ENCODE measurements at places on chromosomes 1 and 21.
A peak's percentile ranks its signal among the peaks of the same experiment; 100 is the strongest.

- DNase-seq = no peak
These were observed 1.9 kb downstream of the RIMS3 start for GRCh38 chr1:40663324-40664166.

DNA sequence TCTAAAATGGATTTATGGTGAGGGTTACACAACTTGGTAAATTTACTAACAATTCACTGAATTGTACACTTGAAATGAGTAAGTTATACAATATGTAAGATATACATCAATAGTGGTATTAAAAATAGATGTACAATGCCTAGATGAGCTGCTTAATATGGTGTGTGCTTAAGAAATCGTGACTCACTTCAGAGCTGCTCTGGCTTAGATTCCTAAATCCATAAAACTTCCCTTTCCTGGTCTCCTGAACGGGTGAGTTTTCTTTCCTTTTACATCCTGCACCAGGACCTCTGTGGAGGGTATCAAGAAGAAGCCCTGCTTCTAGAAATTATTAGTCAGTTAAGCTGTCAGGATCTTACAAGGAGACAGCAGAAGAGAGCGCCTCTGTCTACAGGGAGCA is 30.4 kb downstream of the H3-3A start:
- DNase-seq = no peak

DNA sequence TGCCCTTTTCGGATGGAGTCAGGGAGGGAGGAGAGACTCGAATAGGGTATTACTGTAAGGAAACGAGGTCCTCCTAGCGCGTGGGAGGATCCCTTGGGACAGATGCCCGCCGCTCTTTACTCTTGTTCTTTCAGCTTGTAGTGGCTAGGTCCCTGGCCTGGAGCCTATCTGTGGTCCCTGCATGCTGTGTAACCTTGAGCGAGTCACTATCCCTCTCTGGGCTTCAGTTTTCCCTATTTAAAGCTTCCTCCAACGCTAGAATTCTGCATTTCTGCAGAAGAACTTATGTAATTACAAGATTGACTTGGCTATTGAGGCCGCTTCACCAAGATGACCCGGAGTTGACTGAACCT is 744 bp downstream of the MIER1 start:
- no peak for DNase-seq

DNA sequence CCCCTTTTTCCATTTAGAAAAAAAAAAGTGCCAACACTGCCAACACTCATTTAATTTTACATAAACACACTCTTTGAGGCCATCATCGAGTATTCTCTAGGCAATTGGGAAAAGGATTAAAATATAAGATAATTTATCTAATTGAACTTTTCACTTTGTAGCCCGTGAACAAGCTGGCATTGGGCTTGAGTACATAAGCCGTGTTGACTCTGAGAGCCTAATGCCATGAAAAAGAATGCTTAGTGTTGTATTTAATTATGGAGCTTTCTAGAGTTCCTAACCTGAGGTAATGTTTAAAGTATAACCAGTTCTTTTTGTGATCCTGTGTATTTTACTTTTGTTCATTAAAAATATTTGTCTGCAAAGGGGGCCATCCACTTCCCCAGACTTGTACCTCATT is 193.8 kb downstream of the LYPLAL1 start:
- DNase-seq = no peak

GRCh38 chr1:57546549-57547330 is 122.9 kb upstream of the DAB1 start:
- peak; percentile 27 for DNase-seq

DNA sequence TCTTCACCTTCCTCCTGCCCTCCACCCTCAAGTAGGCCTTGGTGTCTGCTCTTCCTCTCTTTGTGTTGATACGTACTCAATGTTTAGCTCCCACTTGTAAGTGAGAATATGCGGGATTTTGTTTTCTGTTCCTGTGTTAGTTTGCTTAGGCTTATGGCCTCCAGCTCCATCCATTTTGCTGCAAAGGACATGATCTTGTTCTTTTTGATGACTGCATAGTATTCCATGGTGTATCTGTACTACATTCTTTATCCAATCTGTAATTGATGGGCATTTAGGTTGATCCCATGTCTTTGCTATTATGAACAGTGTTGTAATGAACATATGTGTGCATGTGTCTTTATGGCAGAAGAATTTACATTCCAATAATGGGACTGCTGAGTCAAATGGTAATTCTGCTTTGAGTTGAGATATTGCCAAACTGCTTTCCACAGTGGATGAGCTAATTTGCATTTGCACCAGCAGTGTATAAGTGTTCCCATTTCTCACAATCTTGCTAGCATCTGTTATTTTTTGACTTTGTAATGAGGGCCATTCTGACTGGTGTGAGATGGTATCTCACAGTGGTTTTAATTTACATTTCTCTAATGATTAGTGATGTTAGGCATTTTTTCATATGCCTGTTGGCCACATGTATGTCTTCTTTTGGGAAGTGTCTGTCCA is 272.7 kb downstream of the SDCCAG8 start:
- DNase-seq = no peak

Data from NCI-H2029 (cell line).